ENCODE measurements at places on chromosomes 5 and 9.

DNA sequence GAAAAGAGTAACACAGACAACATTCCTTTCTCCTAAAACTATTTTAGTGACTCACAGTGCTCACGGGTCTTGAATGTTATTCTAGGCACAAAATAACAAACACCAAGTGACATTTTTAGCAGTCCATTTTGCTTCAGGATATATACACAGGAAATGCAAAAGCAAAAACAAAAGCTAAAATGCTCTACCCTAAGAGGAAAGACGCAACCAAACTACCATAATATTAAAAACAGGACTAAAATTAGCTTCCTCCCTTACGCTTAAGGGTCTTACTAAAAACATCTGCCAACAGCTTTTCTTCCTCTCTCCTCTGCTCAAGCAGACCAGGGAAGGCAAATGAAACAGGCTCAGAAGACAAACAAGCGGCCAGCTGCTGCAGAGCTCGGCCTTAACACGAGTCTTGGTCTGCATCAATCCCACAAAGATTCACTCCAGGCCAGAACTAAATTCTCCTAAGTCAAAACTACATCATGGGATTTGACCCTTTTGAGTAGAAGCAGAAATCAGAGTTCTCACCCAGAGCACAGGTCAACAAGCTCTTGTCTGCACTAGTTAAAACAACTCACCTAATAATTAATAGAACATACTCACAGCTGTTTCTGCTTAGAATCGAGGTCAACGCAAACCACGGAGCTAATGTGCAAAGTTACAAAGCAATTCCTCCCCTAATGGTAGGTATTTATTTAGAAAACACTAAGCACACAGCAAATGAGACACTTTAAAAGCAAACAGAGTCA, 62.3 kb downstream of the RAPGEF1 start:
- peak; percentile 73 for DNase-seq

DNA sequence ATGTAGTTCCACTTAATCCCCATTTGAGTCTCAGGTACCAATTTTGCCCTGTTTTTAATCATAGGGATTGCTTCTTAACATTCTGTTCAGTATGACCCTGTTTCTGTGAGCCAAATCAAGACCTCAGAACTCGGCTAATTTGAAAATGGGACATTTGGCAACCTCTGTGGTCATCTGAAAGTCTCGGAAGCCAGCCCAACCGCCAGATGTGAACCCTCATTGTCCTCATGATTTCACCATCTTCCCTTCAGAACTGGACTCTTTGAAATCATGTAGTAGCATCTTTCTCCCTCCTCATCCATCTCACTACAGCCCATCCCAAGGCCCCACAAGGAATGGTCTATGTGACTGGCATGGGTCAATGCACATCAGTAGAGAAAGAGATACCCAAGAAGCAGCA, 88.9 kb downstream of the S1PR3 start:
- no peak for DNase-seq

DNA sequence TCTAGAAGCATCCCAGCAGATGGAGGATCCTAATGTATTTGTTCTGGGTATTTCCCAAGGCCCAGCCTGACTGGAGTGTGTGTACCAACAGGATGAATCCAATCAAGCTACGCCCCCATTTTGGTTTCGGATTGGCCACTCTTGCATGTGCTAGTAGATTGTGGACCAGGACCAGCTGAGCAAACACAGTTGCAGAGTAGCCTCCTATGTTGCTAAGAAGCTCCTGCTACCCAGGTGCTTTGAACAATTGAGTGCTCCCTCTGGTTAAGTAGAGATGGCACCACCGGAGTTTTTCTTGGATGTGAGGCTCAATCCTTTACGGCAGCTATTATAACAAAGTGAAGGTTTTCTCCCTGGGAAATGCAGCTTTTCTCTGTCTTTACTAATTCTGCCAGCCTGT, 204.5 kb downstream of the NTRK2 start:
- no peak for DNase-seq

DNA sequence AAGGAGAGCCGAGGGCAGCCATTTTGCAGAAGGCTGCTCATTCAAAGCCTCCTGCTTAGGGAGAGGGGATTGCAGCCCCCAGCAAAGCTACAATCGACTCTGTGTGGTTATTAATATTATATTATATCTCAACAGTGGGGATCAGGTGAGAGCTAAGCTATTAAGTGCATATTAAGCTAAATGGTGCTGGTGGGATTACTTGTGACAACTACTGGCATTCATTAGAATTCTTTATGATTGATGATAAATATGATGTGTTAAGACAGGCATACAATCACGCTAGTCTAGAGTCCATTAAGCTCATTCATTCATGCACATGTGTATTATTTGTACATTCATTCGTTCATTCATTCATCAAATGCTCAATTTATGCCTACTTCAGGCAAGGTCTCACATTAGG, 23.0 kb downstream of the COL15A1 start:
- DNase-seq, result no peak

- DNase-seq, result no peak
Observed at GRCh38 chr5:116730706-116731105, 156.1 kb upstream of the SEMA6A start.

DNA sequence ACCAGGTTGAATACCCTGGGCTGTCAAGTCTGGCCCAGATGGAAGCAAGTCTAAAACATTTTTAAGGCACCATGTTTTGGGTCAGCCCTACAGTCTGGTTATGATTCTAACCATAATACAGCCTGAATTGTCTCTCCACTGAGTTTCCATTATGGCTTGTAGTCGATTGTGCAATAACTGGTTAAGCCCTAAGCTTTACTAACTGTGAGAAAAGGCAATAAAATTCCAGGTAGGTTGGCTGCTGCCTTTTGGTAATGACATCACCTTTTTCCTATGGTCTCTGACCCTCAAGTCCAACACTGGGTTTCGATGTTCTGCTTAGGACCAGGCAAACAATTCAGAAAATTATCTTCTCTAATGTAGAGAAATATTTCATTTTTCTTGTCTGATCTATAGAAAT, 243.3 kb downstream of the ACTL7B start:
- peak; percentile 10 for DNase-seq

GRCh38 chr5:132612846-132613245, 45.1 kb upstream of the IL13 start:
- no peak for DNase-seq

DNA sequence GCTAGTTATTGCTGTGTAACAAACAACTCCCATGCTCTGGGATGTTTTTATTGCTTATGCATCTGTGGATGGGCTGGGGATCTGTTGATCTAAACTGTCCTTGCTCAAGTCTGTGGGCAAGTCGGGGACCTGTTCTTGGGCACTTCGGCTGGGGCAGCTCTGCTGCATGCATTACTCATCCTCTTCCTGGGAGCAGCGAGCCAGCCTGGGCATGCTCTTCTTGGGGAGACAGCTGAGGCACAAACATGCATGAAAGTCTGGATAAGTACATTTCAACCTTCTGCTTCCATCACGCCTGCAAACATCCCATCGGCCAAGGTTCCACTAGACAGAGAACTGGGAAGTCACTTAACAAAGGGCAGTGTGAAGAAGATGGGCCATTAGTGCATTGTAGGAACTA, 66.3 kb downstream of the ANKRD33B start:
- DNase-seq, result no peak

GRCh38 chr5:113813466-113813865, 300.0 kb downstream of the YTHDC2 start:
- no peak for DNase-seq
